Activated CD4-positive, CD25-positive, alpha-beta regulatory T cell (primary cell): ENCODE measurements at places on chromosomes 12 and 14.

GRCh38 chr12:51972422-51972812 is 20.9 kb downstream of the ACVR1B start:
- DNase-seq, result no peak

DNA sequence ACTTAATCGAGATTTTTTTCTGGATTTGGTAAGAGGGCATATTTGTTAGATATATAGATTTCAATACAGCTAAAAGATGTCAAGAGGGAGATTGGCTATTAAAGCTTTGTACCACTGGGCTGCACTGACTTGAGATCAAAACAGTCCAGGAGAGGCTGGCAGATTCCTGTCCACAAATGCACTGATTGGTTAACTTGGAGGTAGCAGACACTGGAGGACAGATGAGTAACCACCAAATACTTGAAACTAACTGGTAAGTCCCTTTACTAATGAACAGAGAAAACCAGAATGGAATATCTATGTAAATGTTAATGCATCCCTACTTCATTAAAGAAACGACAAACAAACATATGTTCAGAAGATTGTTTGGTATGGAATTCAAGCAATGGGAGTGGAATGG is 416.6 kb downstream of the LRIG3 start:
- no peak for DNase-seq

- DNase-seq, result no peak
Observed at GRCh38 chr14:32211068-32211404, 8.0 kb upstream of the RNU6-8 start.

- no peak for DNase-seq
Observed at GRCh38 chr12:30578426-30578825, 117.2 kb downstream of the IPO8 start.

DNA sequence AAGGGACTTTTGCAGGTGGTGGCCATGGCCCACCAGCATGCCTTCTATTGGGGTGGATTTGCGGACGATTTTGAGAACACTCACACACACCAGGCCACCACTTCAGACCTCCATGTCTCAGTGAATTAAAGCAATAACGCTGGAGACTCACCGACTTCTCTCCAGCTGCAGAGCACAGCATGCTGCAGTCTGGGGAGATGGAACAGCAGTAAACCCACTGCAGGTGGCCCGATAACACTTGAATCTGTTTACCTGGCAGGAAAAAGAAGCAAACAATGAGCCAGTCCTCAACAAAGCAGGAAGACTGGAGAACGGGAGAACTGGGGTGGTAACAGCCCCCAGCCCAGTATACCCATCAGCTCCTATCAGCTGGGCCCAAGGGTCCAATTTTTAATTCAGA is 21.6 kb downstream of the RFC5 start:
- DNase-seq, result no peak

GRCh38 chr12:115035535-115036107 is 351.6 kb upstream of the TBX3 start:
- no peak for DNase-seq

GRCh38 chr14:100142073-100143040 is 17.1 kb downstream of the DEGS2 start:
- no peak for DNase-seq

DNA sequence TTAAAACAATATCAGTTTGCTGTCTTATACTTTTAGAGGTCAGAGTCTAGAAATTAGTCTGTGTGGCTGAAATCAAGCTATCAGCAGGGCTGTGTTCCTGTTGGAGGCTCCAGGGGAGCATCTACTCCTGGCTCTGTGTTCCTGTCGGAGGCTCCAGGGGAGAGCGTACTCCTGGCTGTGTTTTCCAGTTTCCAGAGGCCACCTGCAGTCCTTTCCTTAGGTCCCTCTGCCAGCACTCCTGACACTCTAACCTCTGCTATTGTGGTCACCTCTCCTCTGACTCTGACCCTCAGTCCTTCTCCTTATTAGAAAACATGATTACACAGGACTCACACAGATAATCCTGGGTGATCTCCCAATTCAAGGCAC is 1140.7 kb upstream of the TMEM132C start:
- DNase-seq, result no peak

DNA sequence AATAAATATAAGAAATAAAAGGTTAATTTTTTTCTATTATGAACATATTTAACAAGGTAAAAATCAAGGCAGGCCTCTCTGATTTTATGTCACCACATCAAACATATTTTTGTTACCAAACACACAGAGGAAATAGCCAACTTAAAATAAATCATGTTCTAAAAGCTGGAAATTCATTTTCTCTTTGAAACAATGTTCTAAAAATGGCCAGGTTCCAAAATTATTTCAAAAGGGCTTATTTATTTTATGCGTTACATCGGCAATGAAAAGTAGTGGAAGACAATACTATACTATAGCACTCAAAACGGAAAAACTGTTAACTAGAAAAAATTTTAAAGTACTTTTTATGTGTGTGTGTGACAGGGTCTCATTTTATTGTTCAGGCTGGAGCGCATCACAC is 24.0 kb upstream of the RASSF8 start:
- no peak for DNase-seq

DNA sequence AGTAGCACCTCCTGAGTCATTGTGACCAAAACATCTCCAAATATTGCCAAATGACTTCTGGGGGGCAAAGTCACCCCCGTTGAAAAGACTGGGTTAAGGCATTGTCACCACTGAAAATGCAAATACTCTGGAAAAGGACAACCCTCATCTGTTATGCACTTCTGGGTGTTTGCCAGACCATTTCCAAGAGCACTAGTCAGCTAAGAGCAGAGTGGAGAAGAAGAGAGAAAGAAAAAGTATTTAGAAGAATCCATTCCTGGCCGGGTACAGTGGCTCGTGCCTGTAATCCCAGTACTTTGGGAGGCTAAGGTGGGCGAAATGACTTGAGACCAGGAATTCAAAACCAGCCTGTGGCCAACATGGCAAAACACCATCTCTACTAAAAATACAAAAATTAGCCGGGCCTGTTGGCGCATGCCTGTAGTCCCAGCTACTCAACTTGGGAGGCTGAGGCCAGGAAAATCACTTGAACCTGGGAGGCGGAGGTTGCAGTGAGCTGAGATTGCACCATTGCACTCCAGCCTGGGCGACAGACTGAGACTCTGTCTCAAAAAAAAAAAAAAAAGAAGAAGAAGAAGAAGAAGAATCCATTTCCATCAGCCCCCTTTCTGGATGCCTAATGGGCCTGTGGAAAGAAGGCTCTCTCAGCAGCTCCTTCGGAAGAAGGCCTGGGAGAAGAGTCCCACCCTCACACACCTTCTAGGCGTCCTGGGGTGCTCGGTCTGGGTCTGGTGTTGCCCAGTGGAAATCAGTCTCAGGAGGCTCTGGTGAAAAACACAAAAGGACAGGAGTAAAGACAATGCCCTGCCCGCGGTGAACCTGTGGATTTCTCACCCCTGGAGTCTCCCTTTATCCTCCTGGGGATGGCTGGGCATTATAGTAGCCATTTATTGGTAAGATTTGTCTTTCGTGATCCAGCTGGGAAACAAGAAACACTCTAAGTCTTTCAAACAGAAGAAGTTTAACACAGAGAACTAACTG is 3.5 kb upstream of the LTBR start:
- no peak for DNase-seq

DNA sequence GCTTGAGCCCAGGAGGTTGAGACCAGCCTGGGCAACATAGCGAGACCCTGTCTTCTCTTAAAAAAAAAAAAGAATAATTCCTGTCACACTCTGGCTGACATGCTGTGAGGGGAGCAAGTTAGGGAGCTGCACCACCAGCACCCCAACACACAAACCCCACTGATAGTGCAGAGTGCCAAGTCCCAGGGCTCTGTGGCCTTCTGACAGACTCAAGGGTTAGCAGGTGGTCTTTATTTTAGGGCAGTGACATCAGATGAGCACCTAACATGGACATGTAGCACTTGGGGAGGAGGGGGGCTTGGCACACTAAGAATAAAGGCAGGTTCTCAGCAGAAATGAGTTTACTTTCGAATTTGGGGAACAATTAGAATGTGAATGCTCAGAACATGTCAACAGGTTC is 6.8 kb downstream of the USP5 start:
- DNase-seq, result no peak

DNA sequence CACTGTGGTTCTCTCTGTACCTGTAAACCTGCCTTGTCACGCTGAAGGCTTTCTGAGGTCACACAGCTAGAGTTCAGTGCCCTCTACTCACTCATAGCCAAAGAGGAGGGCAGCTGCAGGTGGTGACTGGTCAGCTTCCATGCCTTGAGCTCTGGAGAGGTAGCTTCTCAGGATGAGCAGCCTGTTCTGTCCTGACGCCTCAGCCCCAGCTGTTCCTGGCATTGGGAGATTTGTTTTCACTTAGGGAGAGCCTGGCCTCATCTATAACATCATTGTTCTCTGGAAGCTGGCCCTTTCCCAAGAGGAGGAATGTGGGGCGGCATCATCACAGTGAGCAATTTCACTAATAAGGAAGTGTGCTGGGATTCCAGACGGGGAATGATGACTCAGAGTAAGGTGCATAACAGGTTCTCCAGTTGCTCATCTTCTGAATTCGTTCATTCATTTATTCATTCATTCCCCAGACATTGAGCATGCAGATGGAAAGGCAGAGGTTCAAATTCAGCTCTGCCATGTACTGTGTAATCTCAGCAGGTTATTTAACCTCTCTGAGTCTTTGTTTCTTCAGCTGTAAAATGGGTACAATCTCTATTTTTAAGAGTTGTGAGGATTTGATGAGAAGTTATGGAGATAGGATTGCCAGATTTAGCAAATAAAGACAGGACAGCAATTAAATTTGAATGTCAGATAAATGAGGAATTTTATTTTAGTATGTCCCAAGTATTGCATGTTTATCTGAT is 255.8 kb upstream of the CRY1 start:
- no peak for DNase-seq

- no peak for DNase-seq
Observed at GRCh38 chr12:131074221-131075083, 120.7 kb downstream of the ADGRD1 start.

GRCh38 chr12:5503774-5504173 is 71.9 kb downstream of the NTF3 start:
- no peak for DNase-seq

DNA sequence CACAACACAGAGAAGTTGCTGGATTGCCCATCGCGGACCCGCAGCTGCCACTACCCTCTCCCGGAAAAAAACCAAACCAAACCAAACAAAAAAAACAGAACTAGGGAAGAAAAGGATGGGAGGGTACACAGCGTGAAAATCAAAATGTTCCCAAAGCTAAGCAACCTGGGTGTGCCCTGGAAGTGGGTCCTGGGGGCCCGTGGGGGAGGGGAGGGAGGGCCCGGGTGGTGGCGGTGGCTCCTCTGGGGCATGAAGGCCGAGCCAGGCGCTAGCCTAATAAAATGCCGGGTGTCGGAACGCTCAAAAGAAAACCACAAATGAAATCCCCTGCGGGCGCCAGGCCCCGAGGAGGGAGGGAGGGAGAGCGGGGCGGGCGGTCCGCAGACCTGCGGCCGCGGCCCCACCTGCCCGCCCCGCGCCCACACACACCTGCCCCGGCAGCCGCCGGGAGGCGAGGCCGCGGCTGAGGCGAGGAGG is 787 bp downstream of the HECTD4 start:
- DNase-seq, result no peak

DNA sequence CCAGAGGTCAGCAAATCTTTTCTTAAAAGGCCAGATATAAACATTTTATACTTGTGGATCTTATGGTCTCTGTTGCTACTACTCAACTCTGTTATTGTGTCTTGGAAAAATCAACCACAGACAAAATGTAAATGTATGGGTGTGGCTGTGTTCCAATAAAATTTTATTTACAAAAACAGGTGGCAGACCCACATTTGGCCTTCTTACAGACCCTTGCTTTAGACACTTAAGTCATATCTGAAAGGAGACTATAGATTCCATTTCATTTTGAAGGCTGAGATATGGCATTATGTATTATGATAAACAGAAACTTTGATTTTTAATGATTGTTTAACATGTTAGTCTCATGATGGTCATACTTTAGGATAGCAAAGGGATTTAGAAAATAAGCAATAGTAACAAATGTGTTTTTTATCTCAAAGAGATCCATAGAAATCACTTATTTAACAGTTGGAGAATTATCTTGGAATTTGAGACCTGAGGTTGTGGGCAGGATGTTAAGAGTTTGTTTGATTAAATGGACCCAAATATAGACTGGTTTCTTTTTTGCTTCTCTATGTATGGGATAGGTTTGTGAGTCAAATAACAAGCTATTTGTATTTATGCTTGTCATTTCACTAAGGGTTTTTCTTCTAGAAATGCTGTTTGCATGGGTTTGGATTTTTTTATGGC is 51.2 kb downstream of the PPFIBP1 start:
- no peak for DNase-seq

GRCh38 chr14:104799244-104800014 is 1.5 kb upstream of the ZBTB42 start:
- no peak for DNase-seq

DNA sequence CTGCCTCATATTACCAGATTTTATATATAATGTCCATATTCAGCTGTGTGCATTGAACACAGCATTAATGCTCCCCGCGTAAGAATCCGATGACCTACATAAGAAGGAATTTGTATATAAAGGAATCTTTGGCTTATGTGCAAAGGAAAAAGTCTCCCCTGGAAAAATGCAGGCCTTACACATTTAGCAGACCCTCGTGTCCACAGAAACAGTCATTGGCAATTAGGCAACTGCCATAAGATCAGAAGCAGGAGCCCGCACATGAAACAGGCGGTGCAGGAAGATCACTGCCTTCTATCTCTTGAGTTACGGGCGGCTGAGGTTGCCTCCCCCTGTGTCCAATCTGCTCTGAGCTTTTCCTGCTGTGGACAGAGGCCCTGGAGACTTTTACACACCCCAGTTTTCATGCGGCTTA is 63.2 kb upstream of the RFX4 start:
- no peak for DNase-seq

- DNase-seq, result no peak
Observed at GRCh38 chr12:26848156-26848825, 15.3 kb upstream of the ITPR2 start.
